ENCODE measurements at places on chromosomes 12 and 14.

DNA sequence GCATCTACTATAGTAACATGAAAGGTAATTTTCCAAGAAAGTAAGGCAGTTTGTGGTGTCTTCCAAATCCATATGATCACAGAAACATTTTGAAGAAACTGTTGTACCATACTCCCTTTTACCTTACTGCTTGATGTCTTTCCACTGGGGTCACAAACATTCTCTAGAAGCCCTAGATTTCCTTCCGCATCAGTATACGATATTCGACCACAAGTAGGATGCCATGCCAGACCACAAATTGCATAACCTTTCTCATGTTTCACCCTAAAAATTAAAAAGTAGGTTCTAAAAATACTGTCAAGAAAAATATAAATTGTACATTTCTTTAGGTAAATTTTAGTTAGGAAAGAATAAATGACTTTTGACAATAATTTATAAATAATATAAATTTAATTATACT, 26.5 kb downstream of the WDHD1 start:
- DNase-seq = no peak

- no peak for DNase-seq
These were observed 64.1 kb downstream of the NELL2 start for GRCh38 chr12:44812062-44812461.

DNA sequence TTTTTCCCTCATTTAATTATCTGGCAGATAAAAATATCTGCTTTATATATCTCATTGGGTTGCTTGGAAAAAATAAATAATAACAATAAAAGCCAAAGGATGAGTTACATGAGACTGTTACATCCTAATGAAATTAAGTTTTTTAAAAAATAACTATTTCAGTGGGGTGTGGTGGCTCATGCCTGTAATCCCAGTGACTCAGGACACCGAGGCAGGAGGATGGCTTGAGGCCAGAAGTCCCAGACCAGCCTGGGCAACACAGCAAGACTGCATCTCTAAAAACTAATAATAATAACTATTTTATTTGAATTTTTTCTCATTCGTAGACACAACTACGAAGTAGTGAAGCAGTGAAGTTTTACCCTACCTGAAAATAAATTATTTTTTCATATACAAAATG, 103.3 kb downstream of the BCAT1 start:
- no peak for DNase-seq

GRCh38 chr12:76180401-76181277, 96.2 kb upstream of the NAP1L1 start:
- no peak for DNase-seq

- no peak for DNase-seq
These were observed 114.5 kb downstream of the DACT1 start for GRCh38 chr14:58752289-58752688.

GRCh38 chr12:66111605-66112004, 18.9 kb downstream of the LLPH start:
- DNase-seq = no peak

- no peak for DNase-seq
These were observed 15.9 kb downstream of the DYNC1H1 start for GRCh38 chr14:101980251-101980650.

- no peak for DNase-seq
These were observed 72.4 kb downstream of the NT5DC3 start for GRCh38 chr12:103768467-103769123.

GRCh38 chr12:54719691-54720090, 71.5 kb upstream of the DCD start:
- DNase-seq = no peak

- peak; percentile 26 for DNase-seq
These were observed 75.2 kb downstream of the PITPNM2 start for GRCh38 chr12:123075646-123076171.

DNA sequence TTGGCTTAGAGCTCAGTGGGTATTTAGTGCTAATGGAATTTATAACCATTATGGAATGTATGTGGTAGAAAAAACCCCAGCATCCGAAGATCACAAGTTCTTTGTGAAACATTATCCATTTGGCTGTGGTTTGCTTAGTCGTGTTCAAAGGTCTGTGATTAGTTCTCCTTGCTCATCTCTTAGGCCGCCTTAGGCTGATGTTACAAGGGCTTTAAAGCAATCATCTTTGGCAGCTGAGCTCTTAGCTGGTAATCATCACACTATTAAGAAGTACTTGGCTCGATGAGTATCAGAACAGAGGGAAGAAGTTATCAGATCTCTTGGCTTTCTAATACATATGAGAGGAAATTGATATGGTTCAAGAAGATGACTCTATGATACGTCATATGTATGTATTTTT, 124.1 kb upstream of the E2F7 start:
- no peak for DNase-seq

DNA sequence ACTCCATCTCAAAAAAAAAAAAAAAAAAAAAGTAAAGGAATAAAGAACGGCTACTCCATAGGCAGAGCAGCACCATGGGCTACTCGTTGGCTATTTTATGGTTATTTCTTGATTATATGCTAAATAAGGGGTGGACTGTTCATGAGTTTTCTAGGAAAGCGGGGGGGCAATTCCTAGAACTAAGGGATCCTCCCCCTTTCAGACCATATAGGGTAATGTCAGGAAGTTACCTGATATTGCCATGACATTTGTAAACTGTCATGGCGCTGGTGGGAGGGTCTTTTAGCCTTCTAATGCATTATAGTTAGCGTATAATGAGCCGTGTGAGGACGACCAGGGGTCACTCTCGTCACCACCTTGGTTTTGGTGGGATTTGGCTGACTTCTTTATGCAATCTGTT, 142.3 kb downstream of the GLT1D1 start:
- no peak for DNase-seq

DNA sequence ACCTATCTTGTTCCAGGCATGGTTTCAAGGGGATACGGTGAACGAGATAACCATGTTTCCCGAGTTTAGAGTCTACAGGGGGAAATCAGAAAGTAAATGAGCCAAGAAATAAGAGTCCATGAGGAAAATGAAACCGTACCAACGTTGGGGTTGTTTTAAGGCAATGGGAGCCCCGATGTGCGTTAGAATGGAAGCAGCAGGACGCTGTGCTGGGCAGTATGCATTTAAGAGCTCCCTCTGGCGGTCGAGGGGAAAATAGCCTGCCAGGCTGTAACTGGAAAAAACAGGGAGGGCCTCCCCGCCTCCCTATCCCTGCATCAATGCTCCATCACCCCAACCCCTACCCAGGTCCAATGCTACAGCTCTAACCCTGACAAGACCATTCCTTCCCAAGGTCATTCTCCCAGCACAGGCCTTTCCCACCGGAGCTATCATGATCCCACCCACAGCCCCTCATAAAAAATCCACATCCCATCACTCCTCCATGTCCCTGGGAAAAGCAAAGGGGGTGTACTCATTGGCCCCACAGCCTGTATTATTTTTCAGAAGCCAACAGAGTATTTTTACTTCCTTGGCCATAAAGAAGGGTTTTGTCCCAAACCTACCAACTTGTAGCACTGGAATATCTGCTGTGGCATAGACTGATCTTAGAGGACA, 226.3 kb upstream of the NOS1 start:
- DNase-seq = no peak

DNA sequence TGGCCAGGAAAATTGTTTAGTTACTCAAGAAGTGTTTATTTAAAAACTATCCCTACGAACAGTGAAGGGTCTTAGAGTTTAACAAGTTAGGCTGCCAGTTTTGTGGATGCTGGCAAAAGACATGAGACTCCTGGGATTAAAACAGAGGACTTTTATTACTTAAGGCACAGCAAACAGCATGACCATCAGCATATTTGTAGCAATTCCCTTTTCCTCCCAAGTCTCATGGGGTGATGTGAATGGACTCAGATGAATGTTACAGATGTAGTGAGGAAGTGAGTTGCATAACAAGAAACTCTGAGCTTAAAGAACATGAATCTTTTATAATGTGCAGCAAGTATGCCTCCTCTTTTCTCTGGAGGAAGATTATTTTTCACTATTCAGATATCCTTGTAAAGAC, 695.8 kb downstream of the RPS29 start:
- DNase-seq = no peak

DNA sequence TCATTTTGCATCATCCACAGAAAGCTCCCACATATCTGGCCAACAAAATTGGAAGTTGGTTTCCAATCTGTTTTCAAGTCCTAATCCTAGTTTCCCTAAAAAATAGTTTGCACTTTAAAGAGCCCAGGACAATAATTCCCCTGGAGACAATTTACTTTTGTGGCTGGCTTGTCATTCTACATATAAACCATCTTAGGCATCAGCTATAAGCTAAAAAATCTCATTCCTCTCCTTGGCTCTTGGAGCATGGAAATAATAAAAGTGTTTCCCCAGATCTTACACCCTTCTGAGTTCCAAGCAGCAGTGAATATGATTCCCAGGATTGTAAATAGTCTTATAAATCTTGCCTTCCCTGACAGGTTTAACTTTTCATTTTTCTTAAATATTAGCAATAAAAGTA, 89.1 kb upstream of the NUDT4 start:
- no peak for DNase-seq

DNA sequence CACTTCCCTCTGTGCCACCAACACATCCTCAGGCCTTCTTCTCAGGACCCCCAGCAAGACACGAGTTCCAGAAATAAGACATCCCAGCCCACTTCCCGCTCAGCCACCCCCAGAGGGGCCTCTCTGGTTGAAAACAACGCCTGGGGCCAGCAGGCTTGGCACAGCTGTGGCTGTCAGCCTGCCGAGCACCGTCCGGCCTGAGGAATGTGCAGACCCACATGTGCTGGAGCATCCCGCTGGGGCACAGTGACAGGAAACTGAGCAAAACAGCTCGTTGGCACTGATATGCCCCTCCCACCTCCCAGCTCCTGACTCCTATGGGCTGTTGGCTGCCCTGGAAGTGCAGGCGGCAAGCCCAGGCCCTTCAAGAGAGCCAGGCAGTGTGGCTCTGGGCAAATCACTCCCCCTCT, 1.4 kb downstream of the SYNE3 start:
- peak; percentile 21 for DNase-seq

DNA sequence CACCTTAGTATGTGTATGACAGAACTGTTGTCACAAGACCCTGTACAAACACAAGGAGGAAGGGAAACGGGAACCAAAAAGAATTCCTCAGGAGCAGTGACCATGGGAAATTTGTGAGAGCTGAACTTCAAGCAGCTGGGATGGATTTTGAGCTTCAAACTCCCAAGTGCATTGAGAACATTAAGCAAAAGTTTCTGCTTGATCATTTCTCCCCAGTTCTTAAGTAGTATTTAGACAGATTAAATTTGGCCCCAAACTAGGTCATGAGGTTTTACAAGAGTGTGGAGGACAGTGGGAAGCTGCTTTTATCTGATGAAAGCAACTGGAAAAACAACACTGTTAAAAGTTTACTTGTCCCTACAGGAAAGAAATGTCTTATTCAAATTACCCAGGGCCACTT, 206.0 kb upstream of the DCN start:
- no peak for DNase-seq

GRCh38 chr12:44654646-44655639, 221.2 kb downstream of the NELL2 start:
- no peak for DNase-seq

DNA sequence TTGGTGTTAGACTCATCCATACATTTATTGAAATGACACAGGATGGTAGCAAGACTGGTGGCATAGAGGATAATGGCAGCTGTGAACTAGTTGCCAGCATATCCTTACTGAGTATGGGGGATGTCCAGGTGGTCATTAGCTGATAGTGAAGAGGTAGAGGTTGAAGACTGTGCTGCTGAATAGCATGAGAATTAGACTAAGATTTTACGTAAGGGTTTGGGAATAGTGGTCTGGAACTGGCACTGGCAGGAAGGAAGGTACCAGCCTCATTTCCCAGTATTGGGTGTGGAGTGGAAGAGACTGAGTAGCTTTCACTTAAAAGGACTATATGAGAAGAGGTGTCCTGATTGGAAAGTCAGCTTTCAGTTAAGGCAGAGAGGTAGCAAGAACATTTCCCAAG, 6.5 kb downstream of the ERC1 start:
- no peak for DNase-seq

- no peak for DNase-seq
These were observed 106.1 kb upstream of the ANO4 start for GRCh38 chr12:100688451-100688864.

DNA sequence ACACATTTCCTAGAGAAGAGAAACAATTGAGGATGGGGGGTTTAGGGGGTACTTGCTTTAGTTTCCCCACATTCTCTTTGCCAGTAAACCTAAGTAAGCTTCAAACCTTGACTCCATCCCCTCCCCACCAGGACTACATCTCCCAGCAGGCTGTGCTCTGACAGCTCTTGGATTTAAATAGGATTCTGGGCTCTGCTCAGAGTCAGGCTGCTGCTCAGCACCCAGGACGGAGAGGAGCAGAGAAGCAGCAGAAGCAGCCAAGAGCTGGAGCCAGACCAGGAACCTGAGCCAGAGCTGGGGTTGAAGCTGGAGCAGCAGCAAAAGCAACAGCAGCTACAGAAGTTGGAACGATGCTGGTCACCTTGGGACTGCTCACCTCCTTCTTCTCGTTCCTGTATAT, 20.6 kb downstream of the RDH12 start:
- DNase-seq = no peak

GRCh38 chr12:43957732-43958372, 122.0 kb downstream of the TMEM117 start:
- no peak for DNase-seq

DNA sequence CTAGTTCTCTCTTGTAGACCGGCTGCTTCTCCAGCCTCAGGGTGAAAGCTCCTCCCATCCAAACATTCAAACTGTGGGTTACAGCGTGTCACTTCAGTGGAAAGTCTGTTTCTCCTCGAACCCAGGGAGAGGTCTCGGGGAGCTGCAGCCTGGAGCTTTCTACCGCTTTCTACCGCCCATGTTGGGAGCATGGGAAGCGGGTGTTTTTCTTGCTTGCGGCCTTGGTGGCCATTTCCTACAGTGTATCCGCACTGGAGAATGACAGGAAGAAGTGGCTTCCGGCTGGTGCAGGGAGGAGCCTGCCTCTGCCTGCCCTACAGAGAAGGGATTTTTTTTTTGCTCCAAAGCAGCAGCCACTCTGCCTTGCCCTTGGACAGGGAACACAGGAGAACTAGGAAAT, 21.2 kb downstream of the ZFP36L1 start:
- DNase-seq = no peak

GRCh38 chr14:105581551-105582341, 55.4 kb downstream of the TMEM121 start:
- DNase-seq = no peak

DNA sequence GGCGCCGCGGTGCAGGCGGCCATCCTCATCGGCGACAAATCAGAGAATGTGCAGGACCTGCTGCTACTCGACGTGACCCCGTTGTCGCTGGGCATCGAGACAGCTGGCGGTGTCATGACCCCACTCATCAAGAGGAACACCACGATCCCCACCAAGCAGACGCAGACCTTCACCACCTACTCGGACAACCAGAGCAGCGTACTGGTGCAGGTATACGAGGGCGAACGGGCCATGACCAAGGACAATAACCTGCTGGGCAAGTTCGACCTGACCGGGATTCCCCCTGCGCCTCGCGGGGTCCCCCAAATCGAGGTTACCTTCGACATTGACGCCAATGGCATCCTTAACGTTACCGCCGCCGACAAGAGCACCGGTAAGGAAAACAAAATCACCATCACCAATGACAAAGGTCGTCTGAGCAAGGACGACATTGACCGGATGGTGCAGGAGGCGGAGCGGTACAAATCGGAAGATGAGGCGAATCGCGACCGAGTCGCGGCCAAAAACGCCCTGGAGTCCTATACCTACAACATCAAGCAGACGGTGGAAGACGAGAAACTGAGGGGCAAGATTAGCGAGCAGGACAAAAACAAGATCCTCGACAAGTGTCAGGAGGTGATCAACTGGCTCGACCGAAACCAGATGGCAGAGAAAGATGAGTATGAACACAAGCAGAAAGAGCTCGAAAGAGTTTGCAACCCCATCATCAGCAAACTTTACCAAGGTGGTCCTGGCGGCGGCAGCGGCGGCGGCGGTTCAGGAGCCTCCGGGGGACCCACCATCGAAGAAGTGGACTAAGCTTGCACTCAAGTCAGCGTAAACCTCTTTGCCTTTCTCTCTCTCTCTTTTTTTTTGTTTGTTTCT, 1.7 kb downstream of the HSPA2 start:
- no peak for DNase-seq

Data from T1000 (cell line).